ENCODE measurements at places on chromosomes 6 and 20. TPM values are rescaled to one million over a fixed set of nuclear protein-coding genes. Genes with fewer than 3 reads are reported as not detected.

GRCh38 chr6:13152764-13153163, 175.6 kb downstream of the TBC1D7 start:
- no peaks in the 10 kb centered on the region for H3K4me1 ChIP-seq
- no peaks in the 10 kb centered on the region for H3K27me3 ChIP-seq
- H3K4me3 ChIP-seq = no peak overlapping the region
- no peak overlapping the region for H3K27ac ChIP-seq
- H3K36me3 ChIP-seq = no peaks in the 10 kb centered on the region

GRCh38 chr6:13461805-13462204, 25.6 kb downstream of the GFOD1 start:
- H3K4me3 ChIP-seq = no peak overlapping the region
- H3K36me3 ChIP-seq = peaks cover 9% of the 10 kb centered on the region
- H3K27ac ChIP-seq = peak overlapping the region; percentile 53

DNA sequence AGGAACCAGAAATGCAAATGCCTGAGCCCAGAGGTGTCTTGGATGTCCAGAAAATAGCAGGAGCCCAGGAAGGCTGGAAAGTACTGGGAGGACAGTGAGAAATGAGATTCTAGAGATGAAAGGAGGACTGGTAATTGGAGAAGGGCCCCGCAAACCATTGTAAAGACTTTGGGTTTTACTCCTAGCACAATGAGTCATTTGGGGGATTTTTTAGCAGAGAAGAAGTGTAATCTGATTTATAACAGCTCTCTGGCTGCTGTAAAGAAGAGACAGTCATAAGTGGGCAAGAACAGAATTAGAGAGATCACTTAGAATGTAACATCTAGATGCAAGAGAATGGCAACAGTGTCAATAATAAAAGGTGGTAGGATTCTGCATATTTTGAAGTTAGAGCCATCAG, 40.2 kb downstream of the SLC35F1 start:
- no peaks in the 10 kb centered on the region for H3K4me1 ChIP-seq
- no peak overlapping the region for H3K27ac ChIP-seq
- no peak for DNase-seq
- no peaks in the 10 kb centered on the region for H3K36me3 ChIP-seq
- no peak overlapping the region for H3K4me3 ChIP-seq

The GRIK2 gene
- total RNA-seq = 7.7 TPM

Data from right atrium auricular region (tissue), 2 donors.